ENCODE measurements at places on chromosomes 6 and 20. TPM values are rescaled to one million over a fixed set of nuclear protein-coding genes. Genes with fewer than 3 reads are reported as not detected.
A peak's percentile ranks its signal among the peaks of the same experiment; 100 is the strongest.

DNA sequence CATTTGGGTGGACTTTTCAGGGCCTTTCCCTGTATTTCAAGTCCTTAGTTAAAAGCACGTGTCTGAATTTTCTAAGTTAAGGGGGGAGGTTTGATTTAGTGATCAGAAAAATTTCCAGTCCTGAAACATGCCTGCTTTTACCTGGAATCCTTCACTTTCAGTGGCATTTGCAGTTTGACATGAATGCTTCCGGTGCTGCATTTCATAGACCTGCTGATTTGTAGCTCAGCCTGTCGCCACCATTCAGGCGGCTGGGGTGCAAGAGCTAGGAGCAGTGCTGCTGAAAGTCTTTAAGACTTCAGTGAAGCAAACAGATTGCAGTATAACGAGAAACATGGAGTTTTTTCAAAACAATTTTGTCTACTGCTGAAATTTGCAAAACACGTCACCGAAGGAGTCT is 14.0 kb downstream of the RPS6KA2 start:
- no peak for DNase-seq

DNA sequence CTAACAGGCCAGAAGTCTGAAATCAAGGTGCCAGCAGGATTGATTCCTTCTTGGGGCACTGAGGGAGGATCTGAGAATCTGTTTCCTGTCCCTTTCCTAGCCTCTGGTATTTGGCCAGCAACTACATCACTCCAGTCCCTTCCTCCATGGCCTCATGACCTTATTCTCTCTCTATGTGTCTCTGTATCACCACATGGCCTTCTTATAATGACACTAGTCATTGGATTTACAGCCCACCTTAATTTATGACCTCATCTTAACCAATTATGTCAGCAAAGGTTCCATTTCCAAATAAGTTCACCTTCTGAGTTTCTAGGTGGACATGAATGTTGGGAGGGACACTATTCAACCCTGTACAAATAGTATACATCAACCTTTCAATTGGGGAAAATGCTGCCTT is 29.3 kb downstream of the SCML4 start:
- DNase-seq: no peak

The TRAPPC3L gene
- total RNA-seq: not detected

DNA sequence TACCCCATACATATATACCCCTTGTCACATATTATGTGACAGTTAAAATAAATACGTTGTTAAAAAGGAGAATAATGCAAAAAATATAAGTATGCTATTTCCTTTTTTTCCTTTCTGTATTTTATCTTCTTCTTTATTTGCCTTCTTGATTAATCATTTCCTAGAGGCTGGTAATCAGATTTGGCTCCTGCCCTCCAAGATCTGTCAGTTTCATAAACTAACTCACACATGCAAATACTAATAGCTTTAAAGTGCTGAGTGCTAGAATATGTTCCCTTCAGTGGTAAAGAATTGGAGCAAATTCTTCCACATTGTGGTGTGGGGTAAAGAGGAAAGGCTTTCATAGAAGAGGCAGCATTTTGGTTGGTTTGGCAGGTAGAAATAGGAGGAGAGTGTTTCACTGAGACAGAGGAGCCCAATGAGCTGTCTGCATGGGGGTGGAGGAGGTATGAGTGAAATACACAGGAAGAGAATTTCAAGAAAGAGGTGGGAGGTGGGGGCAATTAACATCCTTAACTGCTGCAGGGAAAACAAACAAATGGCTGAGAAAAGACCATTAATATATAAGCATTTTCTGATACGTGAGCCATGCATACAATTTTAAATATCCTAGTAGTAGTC is 523.9 kb downstream of the BMP2 start:
- no peak for DNase-seq

DNA sequence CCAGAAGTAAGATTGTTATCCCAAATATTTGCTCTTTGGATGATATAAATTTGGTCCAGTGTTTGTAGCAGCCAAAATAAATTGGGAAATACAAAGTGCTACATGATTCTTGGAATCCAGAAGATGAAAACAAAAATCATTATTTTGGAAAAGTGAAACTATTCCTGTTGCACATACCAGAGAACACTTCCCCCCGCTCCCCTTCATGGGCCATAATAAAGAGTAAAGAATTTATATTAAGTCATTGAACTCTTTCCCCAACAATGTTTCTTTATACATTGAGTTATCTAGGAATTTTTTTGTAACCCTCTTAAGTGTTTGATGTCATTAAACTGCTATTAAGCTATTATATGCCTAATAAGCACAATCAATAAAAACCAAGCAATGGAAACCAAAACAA is 490.4 kb upstream of the HS3ST5 start:
- no peak for DNase-seq

The SUPT3H gene
- 10.3 TPM for total RNA-seq

The RSPO3 gene
- total RNA-seq: 4.4 TPM

GRCh38 chr6:82144852-82145340 is 102.6 kb downstream of the IBTK start:
- DNase-seq: no peak

The GABRR2 gene
- 1.1 TPM for total RNA-seq

The ADGRF4 gene
- 0.34 TPM for total RNA-seq

DNA sequence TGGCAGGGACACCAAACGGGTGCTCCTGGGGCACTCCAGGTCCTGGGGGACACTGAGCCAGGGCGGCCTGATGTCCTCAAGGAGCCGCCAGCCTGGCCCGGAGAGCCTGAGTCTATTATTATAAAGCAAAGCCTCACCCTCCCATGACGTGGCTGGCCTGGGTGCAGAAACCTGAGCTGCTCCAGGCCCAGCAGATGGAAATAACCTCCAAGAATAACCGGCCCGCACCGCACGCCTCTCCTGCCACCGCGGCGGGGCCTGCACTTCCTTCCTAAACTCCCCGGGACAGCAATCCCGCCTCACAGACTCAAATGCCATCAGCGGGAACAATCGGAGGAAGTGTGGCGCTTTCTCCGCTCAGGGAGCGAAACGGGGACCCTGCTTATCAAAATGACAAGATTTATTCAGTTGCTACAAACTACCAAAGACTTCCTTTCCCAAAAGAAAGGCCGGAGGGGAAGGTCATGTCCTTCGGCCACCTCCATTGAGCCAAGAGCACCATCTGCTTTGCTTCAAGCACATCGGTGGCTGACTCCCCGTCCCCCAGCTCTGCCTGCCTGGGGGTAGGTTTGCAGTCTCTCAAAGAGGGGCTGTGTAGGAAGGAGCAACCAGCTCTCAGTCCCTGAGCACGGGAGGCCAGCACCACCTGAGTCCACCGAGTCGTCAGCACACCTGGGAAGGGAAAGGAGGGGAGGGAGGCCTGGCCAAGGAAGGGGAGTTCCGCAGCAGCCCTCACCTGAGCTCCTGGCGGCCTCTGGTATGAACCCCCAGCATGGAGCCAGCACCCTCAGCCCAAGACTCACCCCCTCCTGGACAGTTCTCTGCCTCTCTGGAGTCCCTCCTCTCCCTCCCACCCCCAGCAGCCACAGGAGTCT is 78.6 kb upstream of the QKI start:
- DNase-seq: peak; percentile 14

The AMD1 gene
- 57.8 TPM for total RNA-seq

DNA sequence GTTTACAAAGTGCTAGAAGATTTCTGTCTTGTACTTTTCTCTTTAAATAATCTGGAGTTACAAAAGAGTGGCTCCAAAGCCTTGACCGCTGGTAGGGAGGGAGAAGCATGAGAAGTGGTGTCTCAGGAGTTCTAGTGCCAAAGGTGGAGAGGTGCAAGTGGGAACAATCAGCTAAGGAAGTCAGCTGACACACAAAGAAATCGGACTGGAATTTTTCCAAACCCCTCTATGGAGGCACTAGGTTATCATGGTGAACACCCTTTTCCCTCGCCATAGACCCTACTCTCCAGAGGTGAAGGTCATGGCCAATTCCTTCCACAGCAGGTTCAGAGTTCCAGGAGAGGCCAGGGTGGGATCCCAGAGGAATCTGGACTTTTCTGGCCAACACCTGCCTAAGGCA is 14.8 kb downstream of the PLAGL2 start:
- DNase-seq: no peak
